ENCODE measurements at places on chromosomes 5 and 9.

GRCh38 chr9:70994582-70994981 is 126.8 kb downstream of the TRPM3 start:
- no peak for DNase-seq

DNA sequence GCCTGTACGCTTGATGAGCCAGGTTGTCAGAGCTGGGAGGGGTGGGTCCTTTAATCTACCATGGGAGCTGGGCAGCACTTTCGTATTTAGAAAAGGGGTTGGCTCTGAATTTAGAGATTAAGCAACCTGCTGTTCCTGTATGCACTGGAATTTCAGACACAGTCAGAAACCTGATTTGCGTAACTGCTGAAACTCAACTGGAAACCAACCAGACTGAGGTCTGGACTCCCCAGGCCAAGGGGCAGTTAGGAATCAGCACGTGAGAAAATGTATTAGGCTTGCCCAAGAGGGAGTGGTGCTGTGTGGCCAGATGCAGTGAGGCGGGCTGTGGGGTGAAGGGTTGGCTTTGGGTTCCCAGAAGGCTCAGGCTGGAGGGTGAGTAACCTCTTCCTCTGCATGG is 235.0 kb downstream of the GOLPH3 start:
- DNase-seq: no peak

- DNase-seq: no peak
These were observed 51.0 kb upstream of the PAPPA start for GRCh38 chr9:116102596-116102995.

- DNase-seq: peak; percentile 82
These were observed 14.8 kb upstream of the CEMIP2 start for GRCh38 chr9:71783120-71783523.

- no peak for DNase-seq
These were observed 7.3 kb downstream of the GBA2 start for GRCh38 chr9:35741740-35742139.

GRCh38 chr5:52491071-52491787 is 296.5 kb upstream of the ITGA1 start:
- no peak for DNase-seq

GRCh38 chr9:89006267-89006666 is 15.0 kb downstream of the S1PR3 start:
- no peak for DNase-seq

DNA sequence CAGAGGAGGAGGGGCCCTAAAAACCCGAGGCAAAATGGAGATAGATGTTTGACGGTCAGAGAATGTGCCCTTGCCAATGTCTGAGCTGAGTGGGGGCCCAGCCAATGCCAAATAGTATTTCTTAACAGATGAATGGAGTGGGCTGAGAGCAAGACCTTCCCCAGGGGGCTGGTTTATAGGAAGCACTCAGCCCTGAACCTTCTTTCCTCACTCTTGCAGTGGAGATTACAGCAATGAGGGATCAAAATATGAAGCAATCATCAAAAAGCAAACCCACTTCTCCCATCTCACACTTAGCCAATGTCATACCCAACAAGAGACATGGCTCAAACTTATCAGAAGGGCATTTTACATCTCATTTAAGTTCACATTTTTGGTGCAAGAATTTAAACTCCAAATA is 350.3 kb downstream of the GADD45G start:
- no peak for DNase-seq

- DNase-seq: no peak
These were observed 109.5 kb downstream of the RXRA start for GRCh38 chr9:134435550-134436378.

DNA sequence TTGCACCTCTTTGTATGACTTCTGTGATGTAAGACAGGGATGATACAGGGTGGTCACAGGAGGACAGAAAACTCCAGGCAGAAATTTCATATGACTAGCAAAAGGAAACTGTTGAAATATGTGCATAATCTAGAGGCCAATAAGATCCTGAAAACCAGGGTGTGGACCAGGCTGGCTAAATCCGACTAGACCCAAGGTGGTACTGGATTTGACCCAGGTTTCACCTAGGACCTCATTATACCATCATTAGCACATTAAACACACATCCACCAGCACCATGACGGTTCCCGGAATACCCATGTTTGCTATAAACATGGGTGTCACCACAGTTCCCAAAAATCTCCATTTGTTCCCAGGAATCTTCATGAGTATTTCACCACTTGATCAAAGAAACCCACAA is 517.1 kb downstream of the ZNF608 start:
- DNase-seq: no peak

- DNase-seq: no peak
These were observed 69.0 kb upstream of the ZSWIM6 start for GRCh38 chr5:61263072-61263471.

DNA sequence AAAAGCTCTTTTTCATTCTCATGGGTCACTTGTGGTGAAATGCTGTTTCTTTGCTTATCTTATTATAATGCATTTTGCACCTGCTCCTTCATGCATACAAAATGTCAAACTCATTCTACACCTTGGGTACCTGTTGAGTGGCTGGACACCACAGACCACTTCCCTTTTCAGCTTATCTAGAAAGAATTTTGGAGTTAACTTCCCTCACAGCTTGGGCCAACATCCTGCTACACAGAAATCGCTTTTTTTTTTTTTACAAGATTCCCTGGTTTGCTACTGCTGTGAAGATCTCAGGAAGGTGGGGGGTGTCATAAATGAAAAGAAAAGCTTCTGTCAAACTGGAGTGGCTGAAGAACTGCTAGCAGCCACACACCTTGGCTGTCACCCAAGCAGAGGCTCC is 2.6 kb downstream of the REXO4 start:
- DNase-seq: no peak

DNA sequence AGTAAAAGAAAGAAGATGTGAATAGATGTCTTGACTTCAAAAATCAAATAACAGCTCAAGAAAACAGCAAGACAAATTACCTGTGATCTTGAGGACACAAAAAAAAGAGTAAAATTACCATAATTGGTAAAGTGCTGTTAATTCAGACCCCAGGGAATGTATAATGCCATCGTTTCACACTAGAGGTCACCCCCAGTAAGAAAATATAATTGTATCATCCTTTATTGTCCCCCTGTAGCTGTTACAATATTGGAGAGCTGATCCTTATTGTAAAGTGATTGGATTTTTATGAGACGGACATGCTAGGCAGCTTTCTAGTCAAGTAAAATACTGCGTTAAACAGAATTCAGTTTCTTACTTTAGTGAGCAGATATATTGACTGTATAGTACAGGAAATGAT is 377.0 kb downstream of the TLE1 start:
- DNase-seq: no peak

GRCh38 chr5:173501271-173501670 is 115.2 kb downstream of the BOD1 start:
- DNase-seq: no peak

DNA sequence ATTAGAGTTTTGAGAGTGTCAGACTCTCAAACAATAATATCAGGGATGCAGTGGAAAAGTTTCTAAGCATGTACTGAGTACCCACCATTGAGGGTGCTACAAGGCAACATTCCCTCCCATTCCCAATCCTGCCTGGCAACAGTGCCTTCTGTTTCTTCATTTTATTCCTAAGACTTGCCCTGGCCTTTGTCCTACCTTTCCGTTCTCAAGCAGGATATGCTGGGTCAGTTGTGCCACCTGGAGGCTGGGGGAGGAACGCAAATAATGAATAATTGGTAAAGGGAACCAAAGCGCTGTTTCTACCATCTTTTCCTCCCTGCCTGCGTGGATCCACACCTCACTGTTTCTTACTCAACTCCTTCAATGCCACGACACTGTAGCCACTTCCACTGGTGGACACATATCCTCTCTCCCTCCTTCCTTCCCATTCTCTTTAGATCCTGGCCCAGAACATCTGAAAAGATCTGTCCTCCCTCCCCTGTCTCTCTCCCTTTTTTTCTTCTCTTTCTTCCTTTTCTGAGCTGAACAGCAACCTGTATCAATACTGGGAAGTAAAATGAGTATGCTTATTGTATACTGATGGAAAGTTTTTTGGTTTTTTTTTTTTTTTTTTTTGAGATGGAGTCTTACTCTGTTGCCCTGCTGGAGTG is 149.5 kb downstream of the C9orf152 start:
- peak; percentile 52 for DNase-seq

- DNase-seq: no peak
These were observed 66.6 kb upstream of the NR3C1 start for GRCh38 chr5:143470120-143470519.

DNA sequence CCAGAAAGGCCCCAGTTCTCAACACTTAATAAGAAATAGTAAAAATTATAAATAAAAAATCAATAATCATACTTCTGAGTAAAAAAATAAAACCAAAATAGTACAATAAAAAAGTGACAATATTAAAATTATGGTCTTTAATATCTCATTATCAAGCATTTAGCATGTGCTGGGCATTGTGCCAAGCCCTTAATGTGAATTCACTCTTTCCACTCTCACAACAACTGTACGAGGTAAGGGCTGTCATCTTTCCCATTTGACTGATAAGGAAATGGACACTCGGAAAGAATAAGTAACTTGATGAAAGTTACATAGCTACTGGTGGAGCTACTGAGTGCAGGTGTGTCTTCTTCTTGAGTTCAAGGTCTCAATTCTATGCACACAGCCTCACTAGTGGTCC is 43.6 kb downstream of the SEC61B start:
- DNase-seq: no peak

- DNase-seq: peak; percentile 69
These were observed 587 bp downstream of the UBE2R2 start for GRCh38 chr9:33817327-33818166.

DNA sequence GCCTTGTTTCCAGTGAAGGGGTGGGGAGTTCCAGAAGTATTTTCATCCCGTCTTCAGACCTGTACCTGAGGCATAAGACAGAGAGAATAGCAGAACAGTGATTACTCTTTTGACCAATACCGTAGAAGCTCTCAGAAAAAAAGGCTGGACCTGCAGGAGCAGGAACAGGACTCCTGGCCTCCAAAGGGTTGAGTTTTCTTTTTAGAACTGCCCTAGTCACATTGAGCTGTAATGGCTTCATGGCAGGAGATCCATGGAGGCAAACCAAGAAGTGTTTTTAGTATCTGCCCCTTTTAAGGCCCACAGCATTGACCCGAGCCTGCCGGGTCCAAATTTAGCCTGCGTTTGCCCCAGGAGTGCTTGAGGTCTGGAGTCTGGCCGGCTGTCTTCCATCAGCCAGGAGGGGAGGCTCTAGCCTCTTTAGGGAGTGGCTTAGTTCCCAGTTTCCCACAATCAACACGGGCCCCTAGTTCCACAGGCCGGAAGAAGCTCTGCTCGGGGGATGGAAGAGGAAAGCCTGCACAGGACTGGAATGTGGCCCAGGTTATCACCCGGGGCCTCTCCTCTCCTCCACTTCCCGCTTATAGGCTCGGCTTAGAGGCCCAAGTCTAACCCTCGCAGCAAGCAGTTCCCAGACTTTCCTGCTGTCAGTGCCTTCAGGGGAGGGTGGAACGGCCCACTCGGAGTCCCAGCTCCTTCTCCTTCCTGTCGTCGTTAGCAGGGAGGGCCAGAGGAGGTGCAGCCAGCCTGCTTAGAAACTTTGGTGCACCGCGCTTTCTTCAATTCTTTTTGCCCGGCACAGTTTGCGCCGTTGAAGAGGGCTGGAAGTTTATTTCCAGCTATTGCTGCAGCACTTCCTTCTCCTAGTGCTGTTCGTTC is 80.7 kb downstream of the C9orf152 start:
- no peak for DNase-seq

GRCh38 chr5:83724935-83725334 is 4.3 kb upstream of the HAPLN1 start:
- DNase-seq: no peak

DNA sequence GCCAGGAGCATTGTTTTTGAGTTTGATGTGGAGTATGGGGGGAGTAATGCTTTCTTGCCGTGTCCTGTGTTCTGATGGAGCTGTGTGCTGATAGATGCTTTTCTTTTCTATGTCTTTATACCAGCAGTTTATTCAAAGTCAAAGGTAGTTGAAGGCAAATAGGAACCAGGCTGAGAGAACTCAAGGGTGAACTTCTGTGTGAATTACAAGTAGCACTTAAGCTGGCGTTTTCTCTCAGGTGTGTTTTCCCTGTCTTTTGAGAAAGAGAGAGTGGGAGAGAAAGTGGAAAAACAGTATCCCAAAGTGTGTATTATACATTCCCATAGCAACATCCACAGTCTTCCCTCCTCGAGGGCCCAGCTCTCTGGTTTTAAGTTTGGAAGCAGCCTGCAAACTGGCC is 1.5 kb downstream of the TNFAIP8 start:
- DNase-seq: no peak

DNA sequence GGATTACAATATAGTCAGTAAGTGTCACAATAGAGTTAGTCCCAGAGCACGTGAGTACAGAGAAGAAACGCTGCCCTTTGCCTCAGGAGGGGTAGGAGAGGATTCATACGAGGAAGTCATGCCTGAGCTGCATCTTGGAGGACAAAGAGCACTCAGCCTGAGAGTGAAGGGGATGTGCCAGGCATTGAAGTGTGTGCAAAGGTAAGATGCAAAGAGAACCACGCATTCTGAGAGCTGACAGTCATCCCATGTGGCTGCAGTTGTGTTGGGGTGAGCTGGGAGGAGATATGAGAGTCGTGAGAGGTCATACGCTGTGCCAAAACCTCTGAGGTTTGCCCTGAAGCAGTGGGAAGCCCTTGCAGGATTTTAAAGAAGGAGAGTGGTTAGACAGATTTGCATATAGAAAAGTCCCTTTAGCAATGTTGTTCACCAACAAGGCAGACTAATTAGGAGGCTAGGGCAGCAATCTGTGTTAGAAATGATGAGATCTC is 97.5 kb downstream of the PIP5K1B start:
- no peak for DNase-seq

DNA sequence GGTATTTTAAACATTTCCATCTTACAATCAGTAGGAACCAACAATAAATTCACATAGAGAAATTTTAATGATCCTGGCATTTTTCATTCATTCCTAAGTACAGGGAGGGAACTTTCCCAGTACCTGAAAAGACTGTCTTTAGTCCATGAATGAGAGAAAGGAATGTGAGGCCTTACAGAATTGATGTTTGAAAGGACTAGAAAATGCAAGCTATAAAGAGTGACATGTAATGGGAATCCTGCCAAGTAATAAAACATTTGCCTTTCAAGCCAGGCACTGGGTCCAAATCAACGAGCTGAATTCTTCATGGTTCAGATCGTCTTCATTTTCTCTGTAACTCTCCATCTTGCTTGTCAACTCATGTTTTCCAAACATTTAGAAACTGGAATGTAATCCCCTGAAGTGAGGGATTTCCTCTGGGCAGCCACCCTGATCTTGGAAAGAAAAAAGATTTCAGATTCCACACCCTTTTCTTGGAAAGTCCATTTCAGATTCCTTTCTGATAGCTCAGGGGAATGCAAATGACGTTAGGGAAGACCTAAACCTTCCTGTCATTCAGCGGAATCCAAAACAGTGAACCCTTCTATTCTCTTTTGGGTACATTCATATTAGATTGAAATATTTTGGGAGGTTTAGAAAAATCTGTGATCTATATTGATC is 315.8 kb downstream of the SH3GL2 start:
- DNase-seq: no peak

GRCh38 chr9:82369251-82369945 is 380.8 kb downstream of the SPATA31D1 start:
- no peak for DNase-seq
